Kasumi-1 (cell line): ENCODE measurements at places on chromosomes 1 and 21.

DNA sequence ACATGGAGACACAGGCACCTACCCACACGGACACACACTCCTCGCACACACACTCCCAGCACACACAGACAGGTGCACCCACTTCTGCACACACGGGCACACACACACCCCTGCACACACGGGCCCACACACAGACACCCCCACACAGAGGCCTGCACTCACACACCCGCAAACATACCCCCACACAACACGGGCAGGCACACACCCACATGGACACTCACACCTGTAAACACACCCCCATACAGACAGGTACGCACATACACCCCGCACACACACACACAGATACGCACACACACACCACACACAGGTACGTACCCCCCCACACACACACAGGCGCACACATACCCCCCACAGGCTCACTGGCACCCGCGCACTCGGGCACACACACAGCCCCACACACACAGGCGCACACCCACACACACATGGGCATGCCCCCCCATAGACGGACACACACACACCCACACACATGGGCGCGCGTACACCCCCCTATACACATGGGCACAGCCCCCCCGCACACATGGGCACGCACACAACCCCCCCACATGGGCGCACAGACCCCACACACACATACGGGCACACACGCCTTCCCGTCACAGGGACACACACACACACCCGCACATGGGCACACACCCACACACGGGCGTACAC, 6.1 kb downstream of the ATAD3A start:
- DNase-seq = no peak

DNA sequence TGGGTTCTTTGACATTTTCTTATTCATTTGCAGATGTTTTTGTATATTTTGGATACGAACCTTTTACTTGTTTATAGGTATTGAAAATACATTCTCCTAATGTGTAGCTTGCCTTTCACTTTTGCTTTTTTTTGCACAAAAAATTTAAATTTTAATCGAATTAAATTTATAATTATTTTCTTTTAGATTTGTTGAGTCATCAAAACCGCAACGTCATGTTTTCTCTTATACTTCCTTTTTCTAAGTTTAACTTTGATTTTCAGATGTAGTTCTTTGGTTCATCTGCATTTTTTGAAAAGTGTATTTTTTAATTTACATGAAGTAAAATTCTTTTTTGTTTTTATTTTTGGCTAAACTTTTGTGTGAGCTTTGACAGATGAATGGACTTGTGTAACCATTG, 243.7 kb upstream of the DPYD start:
- no peak for DNase-seq

GRCh38 chr1:118294875-118295642, 110.0 kb upstream of the SPAG17 start:
- no peak for DNase-seq

DNA sequence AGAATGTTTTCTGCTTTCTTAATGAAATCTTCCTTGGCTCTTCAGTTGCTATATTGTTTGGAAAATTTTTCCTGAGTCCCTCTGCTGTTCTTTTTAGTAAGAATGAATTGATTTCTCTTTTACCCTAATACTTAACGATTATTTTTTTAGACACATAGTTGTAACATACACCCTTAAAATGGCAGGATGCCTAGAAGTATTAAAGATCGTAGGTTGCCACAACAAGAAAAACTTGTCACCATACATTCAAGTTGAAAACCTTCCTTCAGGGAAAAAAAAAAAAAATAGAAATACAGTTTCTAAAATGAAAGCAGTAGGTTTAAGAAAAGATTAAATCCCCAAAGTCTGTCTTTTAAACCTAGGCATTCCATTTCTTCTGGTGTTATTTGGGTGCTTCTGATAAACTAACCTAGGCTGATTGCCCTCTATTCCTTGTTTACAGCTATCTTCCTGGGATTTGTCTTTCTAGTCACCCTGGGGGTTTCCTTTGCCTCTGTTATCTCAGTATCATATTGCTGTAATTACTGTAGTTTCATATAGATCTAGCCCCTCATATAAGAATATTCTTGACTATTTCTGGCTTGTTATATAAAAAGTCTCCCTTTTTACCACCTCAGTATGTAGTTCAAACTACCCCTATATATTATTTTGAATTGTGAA, 16.8 kb downstream of the SUCO start:
- DNase-seq = no peak

DNA sequence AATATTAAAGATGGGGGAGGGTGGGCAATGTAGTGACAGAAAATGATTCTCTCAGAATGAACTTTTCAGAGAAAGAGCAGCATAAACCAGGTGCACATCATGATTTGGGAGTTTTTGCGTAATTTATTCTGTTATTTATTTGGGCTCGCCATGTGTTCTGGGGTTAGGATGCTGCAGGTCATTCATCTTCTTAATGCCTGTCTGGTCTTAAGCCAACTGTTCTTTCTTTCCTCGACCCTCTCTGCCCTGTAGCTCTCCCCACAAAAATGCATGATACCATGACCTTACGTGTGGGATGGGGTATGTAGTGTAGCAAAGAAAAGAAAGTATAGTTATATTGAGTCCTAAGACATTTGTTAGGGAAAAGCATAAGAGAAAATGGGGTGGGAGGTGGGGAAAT, 12.3 kb upstream of the TARS2 start:
- no peak for DNase-seq

DNA sequence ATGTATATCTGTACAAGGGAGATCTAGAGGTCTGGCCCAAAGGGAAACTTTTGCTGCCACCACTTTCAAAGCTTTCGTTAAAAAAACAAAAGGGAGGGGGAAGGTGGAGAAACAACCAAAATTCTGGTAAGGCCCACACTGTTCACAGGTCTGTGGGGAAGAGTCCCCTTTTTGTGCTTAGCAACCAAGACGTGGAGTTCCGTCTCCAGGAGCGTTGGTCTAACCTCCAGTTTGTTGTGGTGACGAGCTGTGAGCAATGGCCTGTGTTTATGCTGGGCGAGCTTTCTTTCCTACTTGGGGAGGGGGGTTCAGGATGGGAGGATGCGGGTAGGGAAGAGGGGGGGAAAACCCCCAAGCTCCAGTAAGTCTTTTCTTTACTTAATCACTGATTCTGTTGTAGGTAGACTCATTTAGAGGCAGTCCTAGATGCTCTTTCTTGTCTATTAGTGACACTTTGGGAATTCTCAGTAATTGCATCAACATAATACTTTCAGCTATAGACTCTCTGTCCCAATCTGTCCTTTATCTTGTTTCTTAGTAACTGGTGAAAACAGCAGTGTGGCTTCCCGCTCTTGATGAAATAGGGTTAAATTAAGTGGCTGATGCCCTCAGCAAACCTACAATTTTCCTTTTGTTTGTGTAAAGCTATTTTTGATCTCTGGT, 1.5 kb downstream of the HIPK1 start:
- peak; percentile 83 for DNase-seq

DNA sequence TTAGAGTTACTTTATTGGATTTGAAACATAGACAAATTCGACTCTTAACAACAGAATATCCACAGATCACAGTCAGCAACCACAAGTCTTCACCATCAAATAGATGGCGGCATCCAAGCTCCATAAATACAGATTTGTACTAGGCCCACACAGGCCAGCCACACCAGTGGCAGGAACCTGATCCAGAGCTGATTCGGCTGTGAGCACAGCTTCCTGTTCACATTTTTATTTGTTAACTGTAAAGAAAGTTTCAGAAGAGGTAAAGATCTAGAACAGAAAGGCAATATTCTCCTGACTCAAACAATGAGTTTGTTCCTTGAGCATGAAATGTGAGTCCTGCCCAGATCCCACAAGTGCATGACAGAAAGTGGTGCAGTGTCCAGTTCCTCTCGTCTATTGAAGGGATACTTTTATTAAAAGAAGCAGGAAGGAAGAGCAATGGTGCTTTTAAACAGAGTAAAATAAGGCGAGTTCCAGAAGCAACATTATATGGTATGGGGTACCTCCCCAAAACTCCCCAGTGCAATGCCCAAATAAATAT, 205.8 kb downstream of the SLC45A1 start:
- peak; percentile 15 for DNase-seq

- DNase-seq = no peak
These were observed 46.1 kb downstream of the SLC44A3 start for GRCh38 chr1:94866164-94866807.

DNA sequence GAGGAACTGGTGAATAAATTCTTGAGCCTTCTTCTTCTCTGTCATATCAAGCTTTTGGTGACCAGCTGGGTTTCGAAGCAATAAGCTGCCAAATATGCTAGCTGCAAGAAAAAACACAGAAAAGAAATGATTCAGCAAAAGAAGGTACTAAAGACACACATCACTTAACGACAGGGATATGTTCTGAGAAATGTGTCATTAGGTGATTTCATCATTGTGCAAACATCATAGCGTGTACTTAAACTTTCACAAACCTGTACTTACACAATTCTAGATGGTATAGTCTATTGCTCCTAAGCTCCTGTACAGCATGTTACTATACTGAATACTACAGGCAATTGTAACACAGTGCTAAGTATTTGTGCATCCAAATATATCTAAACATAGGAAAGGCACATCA, 2.9 kb upstream of the MTF1 start:
- DNase-seq = no peak

- DNase-seq = no peak
These were observed 34.8 kb upstream of the IKBKE start for GRCh38 chr1:206435445-206435844.

GRCh38 chr21:45803618-45804340, 160.3 kb downstream of the PCBP3 start:
- DNase-seq = no peak

- no peak for DNase-seq
These were observed 49.7 kb downstream of the RAP1A start for GRCh38 chr1:111669268-111669667.

GRCh38 chr1:1462318-1462966, 9.1 kb upstream of the ATAD3B start:
- no peak for DNase-seq

DNA sequence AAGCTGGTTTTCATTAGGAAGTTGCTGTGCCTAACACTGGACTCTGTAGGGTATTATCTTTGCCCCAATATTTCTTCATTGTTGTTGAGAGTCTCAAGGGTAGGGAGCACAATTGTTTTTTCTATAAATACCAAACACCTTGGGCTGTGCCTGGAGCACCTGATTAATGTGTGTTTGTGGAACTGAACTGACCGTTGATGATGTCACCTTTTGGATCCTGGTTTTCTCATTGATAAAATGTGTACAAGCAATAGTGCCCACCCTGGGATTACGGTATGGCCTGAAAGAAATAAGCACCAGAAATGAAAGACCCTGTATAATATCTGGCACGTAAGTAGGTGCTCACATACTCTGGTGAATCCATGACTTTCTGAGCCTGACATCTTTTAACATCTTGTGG, 39.3 kb downstream of the KCNA2 start:
- DNase-seq = no peak

- no peak for DNase-seq
These were observed 74.1 kb downstream of the GADD45A start for GRCh38 chr1:67759066-67759465.

- no peak for DNase-seq
These were observed 237.1 kb downstream of the VAV3 start for GRCh38 chr1:107727866-107728265.

GRCh38 chr1:174391716-174392115, 56.0 kb upstream of the GPR52 start:
- DNase-seq = no peak

- DNase-seq = no peak
These were observed 3.0 kb upstream of the OR2C3 start for GRCh38 chr1:247539215-247539614.

GRCh38 chr21:35508139-35508888, 459.2 kb upstream of the RUNX1 start:
- peak; percentile 82 for DNase-seq

DNA sequence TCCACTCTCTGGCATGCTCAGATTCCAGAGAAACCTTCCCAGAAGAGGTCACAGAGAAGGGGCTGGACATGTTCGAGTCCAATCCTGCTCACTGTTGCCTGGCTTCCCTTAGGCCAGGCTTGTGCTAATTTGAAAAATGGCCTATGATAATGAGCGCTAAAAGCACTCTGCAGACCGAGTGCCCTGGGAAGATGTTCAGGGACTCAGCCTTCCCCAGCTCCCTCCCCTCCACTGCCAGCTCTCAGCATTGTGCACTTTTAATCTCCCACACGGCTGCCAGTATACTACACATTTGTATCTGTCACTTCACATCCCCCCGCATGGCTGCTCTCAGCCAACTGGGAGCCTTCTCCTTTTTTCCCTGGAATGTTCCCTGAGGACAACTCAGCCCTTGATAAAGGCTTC, 24.1 kb downstream of the FAM163A start:
- no peak for DNase-seq

- DNase-seq = no peak
These were observed 6.7 kb upstream of the PINK1 start for GRCh38 chr1:20626524-20626923.

- no peak for DNase-seq
These were observed 79.6 kb downstream of the LTN1 start for GRCh38 chr21:28913071-28913470.

GRCh38 chr1:16354619-16355018, 2.3 kb upstream of the FBXO42 start:
- no peak for DNase-seq

DNA sequence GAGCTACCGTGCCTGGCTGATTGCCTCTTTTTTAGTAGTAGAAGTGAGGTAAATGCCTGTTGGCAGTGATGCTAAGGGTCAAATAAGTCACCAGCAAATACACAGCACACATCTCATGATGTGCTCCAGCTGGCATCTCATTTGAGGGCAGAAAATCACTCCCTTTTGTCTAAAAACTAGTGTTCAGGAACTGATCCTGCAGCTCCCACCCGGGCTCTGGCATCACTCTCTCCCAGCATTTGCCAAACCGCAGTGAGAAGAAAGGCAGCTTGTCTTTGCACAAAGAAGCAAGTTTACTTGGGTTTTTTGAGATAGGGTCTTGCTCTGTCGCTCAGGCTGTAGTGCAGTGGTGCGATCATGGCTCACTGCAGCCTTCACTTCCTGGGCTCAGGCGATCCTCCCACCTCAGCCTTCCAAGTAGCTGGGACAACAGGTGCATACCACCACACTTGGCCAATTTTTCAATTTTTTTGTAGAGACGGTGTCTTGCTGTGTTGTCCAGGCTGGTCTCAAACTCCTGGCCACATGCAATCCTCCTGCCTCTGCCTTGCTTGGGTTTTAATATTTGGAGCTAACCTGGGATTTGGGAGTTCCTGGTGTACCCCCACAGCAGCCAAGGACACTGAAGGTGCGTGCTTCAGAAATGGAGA, 4.1 kb downstream of the RBP7 start:
- no peak for DNase-seq

GRCh38 chr1:92858564-92859399, 26.9 kb downstream of the RPL5 start:
- DNase-seq = peak; percentile 95
